ENCODE measurements at places on chromosomes 16 and 17.

DNA sequence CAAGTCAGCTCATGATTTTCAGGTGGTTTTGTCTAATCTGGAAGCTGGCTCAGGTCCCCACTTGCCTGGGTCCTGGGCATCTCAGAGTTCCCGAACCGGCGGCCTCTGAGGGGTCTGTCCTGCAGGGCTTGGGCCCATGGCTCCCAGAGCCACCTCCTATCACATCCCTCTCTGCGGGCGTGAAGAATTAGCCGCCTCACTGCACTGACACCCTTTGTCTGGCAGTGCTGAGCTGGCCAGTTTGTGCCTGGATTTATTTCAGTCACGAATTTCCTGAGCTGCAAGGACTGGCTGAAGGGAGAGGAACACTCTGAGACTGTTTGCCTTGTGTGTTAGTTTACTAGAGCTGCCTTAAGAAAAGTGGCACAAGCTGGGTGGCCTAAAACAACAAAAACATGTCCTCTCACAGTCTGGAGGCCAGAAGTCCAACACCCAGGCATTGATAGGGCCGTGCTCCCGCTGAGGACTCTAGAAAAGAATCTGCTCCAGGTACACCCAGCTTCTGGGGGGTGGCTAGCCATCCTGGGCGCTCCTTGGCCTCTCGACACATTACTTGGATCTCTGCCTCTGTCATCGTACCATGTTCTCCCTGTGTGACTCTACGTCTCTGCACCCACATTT lies 217.5 kb upstream of the DYNLRB2 start:
- DNase-seq = no peak

DNA sequence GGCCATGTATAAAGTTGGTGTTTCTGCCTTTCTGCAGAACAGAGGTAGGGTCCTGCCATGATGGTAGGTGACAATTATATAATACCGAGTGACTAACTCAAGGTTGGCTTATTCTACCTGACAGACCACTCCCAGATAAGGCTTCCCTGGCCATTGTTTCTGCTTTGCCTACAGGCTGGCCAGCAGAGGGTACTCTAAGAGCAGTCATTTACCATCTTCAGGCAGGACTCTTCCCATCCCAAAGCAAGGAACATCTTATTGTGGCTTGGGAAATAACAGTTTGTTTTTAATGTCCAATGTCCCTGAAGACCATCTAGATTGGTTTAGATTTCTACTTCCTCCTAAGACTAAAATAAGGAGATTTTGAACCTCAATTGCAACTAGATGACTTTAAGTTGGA lies 74.1 kb downstream of the SNX11 start:
- DNase-seq = no peak

DNA sequence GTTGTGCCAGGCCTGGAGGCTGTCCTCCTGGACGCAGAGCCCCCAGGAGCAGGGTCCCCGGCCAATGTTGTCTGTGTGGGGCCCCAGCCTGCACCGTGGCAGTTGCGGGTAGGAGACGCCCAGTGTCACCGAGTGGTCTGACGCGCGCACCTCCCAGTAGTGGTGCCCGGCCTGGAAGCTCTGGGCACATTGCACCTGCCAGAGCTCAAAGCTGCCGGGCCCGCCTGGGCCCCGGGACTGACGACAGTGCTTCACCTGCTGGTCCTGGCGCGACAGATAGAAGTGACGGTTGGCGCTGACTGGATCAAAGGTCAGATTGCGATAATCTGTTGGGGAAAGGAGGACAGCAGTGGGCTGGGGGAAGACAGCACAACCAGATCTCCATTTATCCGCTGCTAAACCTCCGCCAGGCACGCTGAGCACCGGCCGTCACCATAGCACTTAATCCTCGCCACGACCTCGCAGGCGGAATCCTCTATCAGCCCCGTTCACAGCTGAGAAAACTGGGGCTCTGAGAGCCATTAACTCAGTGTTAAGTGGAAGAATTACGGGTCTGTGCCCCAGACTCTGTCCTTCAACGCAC lies 5.6 kb downstream of the TRIM65 start:
- DNase-seq = no peak

DNA sequence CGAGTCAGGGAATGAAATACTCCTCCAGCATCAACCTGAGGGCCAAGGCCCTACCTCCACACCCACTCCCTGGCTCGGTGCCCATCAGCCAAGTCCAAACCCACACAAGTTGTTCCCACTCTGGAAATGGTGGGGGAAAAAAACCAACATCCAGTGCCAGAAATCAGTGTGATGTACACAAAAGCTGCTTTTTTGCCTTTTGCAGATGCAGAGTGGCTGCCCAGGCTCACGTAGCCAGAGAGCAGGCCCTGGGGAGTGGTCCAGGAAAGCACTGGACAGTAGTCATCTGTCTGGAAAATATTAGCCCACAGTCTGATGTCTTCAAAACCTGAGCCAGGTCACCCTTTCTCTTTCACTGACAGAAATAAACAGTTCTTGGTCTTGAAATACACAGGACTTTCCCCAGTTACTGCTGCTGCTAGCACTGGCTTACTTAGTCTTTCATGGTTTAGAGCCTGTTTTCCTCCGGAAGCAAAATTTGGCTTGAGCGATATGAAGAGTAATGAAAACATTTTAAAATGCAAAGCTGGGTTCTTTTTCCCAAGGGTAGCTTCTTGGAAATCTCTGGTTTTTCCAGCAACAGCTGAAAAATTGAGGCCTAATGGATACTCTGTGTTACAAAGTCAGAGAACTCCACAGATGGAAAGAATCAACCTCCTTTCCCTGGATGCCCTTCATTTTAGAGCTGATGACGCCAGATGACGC lies 18.2 kb upstream of the NOS2 start:
- DNase-seq = no peak

- no peak for DNase-seq
Observed at GRCh38 chr17:57877803-57878377, 28.0 kb upstream of the MRPS23 start.

Data from activated naive CD8-positive, alpha-beta T cell treated with anti-CD3 and anti-CD28 coated beads, Interleukin-2, amount 50 U/mL, for 16 hours (primary cell).